Esophagus (tissue), 2 donors: ENCODE measurements at places on chromosomes 7 and 10. TPM values are rescaled to one million over a fixed set of nuclear protein-coding genes. Genes with fewer than 3 reads are reported as not detected.

Gene OR13A1
- 0.86 TPM for polyA plus RNA-seq

Gene EPHA1
- 65.6 TPM for polyA plus RNA-seq

Gene SHOC2
- 15.3 TPM for polyA plus RNA-seq

Gene CLCN1
- polyA plus RNA-seq: 0.31 TPM

Gene PHKG1
- 1.3 TPM for polyA plus RNA-seq

Gene TMEM270
- polyA plus RNA-seq: not detected
